Stimulated activated CD4-positive, alpha-beta T cell treated with anti-CD3 and anti-CD28 coated beads, TNF-alpha, amount 100 ng/mL, for 48 hours (primary cell): ENCODE measurements at places on chromosomes 12 and 14.

- no peak for DNase-seq
These were observed 110.6 kb downstream of the LGMN start for GRCh38 chr14:92637864-92638263.

- DNase-seq = no peak
These were observed 102.3 kb upstream of the DIO3 start for GRCh38 chr14:101458741-101459550.

DNA sequence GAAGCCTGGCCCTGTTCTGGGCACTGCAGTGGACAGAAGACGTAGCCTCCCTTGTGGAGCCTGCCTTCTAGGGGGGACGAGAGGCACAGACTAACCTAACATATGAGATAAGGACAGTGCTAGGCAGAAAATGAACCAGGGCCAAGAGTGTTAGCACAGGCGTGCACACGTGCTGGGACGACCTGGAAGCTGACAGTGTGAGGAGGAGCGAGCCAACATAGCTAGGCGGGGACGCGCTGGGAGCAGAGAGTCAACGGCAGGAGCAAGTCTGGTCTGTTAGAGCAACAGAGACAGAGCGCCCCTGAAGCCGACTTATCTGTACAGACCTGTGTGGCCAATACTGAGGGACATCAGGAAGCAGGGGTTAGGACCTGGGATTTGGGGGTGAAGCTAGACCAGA, 8.0 kb downstream of the PXMP2 start:
- no peak for DNase-seq

GRCh38 chr14:93975791-93976476, 436 bp downstream of the ASB2 start:
- DNase-seq = no peak

GRCh38 chr12:83261998-83262397, 575.3 kb downstream of the TMTC2 start:
- DNase-seq = no peak

- DNase-seq = no peak
These were observed 14.3 kb upstream of the ZFP36L1 start for GRCh38 chr14:68807148-68807600.

DNA sequence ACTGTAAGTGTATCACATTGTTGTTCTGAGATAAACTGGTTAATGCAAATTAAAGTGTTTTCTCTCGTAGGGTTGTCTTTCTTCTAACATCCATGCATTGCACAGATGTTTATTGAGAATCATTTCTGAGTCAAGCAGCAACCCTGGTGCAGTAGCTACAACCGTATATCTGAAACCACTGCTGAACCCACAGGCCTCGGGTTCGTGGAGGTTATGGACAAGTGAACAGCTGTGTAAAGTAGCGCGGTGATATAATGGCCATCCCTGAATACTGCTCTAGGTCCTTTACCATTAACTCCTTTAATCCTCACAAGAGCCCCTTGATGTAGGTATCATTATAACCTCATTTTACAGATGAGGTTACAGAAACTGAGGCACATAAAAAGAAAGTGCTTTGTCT, 486.1 kb upstream of the TMEM132C start:
- DNase-seq = no peak

GRCh38 chr12:132362996-132363660, 33.7 kb upstream of the GALNT9 start:
- DNase-seq = no peak

- DNase-seq = no peak
These were observed 747.0 kb upstream of the FLRT2 start for GRCh38 chr14:84782902-84783301.

GRCh38 chr12:69459477-69459876, 10.7 kb upstream of the FRS2 start:
- DNase-seq = no peak

- no peak for DNase-seq
These were observed 1.0 kb downstream of the ATXN7L3B start for GRCh38 chr12:74538491-74539258.

GRCh38 chr12:66746489-66747201, 67.8 kb upstream of the GRIP1 start:
- no peak for DNase-seq

DNA sequence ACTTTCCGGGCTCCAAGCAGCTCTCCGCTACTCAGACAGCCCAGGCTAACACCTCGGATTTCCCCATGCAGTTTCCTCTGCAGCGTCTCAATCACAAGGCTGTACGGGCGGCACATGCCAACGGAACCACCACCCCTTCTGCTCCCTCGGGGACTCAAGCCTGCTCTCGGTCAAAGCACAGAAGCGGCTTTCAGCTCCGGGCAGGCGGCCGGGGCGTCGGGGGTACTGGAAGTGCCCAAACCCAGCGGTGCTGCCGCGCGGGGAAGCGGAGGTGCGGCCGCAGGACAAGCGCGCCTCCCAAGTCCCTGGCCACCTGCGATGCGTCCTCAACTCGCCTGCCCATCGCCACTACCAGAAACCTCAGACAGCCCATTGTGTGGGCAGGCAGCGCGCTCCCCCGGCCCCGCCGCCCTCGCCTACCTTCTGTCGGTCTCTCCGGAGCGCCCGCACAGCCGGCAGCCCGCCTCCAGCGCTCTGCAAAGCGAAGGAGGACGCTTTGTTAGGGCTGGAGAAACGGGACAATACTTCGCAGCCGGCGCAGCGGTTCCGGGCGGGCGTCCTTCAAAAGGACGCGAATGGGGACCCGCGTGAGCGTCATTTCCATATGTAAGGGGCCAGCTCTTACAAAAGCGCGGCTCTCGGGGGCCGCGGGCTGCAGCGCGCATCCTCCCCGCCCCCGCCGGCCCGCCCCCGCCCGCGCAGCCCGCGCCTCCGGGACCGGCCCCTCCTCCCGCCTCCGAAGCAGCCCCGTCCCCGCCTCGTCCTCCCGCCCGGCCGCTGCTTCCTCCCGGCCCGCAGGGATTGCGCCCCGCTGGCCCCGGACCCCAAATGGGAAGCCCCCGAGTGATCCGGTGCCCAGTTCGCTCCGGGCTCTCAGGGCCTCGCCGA, 674 bp downstream of the NIN start:
- DNase-seq = peak; percentile 32

DNA sequence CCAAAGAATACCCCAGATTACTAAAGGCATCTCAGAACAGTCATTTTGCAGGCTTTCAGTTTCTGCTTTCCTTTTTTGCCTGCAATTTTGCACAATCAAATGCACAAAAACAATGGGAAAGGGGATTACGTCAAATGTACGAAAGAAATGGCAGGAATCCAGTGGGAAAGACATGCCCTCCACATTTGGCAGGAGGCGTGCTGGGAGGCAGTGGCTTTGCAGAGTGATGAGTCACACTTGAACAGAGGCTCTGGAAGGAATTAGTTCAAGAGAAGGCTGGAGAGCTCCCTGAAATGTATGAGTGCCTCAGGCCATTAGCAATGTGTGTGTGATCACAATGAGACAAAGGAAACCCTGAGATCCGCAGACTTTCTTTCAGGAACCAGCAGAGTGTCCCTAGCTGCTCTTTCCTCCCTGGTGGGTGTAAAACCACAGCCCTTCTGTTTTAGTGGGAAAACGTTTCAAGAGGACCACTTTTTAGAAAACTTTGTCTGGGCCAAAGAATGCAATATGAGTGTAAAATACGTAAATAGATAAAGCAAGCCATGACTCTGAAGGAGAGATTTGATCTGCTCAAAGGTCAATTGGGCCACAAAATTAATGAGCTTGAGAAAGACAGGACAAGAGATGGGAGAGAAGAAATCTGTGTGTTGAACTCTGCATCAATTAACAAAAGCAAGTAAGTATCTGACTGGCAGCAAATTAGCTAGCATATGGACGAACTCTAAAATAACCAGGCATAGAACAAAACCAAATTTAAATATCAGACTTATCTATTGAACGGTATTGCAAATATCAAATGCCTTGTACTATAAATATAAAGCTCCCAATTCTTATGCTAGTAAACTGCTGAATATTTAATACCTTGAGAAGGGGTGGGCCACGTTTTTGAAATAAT, 155.4 kb upstream of the PDE3A start:
- no peak for DNase-seq

GRCh38 chr14:91351512-91351862, 66.1 kb downstream of the CCDC88C start:
- no peak for DNase-seq
